Stimulated activated effector memory CD8-positive, alpha-beta T cell treated with anti-CD3 and anti-CD28 coated beads, Interleukin-12 subunit alpha, Interleukin-12 subunit beta, amount 100 ng/mL, for 72 hours (primary cell): ENCODE measurements at places on chromosomes 5 and 9.

- DNase-seq, result no peak
Observed at GRCh38 chr9:7405924-7406604, 393.5 kb downstream of the DMAC1 start.

GRCh38 chr9:112997236-112997941, 14.6 kb downstream of the ZNF883 start:
- no peak for DNase-seq

- DNase-seq, result no peak
Observed at GRCh38 chr9:72205513-72205912, 56.3 kb downstream of the GDA start.

DNA sequence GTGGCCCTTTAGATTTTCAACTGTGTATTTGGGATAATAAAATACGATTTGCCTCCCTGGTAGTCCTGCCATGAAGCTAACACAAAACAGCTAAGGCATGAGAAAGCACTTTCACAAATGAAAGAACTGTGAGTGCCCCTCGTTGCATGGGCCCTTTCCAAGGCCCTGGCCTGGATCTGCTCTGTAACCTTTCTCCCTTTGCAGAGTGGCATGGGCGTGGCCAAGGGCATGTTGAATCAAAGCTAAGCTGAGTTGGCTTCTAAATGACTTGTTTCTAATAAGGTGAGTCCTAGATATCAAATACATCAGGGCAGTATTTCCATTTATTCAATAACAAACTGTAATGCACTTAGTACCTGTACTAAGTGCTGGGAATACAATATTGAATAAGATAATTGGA, 78.7 kb upstream of the PTPN3 start:
- no peak for DNase-seq

- no peak for DNase-seq
Observed at GRCh38 chr5:112906637-112907036, 15.4 kb downstream of the REEP5 start.

DNA sequence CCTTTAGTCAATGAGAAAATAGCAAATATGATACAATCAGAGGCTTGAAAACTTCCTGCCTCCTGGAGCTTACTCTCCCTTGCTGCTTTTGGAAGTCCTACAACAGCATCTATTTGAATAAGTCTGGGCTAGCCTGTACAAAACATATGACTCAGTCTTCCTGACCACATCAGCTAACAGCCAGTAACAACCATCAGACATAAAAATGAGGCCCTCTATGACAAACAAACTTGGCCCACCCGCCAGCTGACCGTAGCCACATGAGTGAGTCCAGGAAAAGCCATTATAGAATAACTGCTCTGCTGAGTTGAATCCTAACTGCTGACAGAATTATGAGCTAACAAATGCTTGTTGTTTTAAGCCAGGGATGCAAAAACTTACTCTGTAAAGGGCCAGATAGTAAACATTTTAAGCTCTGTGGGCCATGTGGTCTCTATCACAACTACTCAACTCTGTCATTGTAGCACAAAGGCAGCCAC, 347.6 kb downstream of the PTPRD start:
- no peak for DNase-seq

DNA sequence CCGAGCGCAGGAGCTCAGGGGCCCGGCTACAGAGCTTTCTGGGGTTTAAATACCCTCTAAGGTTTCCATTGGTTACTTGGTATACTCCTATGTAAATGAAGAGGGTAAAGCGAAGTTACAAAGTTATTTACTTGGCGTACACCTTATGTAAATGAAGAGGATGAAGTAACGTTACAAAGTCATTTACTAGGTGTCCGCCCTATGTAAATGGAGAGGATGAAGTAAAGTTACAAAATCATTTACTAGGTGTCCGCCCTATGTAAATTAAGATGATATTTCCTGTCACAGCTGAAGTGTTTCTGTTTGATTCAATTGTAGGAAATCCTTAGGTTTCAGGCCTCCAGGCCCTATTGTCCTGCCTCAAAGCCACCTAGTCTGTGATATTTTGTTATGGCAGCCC, 358.2 kb downstream of the MTRR start:
- no peak for DNase-seq

GRCh38 chr5:141272906-141273305, 27.7 kb downstream of the PCDHB15 start:
- DNase-seq, result no peak

DNA sequence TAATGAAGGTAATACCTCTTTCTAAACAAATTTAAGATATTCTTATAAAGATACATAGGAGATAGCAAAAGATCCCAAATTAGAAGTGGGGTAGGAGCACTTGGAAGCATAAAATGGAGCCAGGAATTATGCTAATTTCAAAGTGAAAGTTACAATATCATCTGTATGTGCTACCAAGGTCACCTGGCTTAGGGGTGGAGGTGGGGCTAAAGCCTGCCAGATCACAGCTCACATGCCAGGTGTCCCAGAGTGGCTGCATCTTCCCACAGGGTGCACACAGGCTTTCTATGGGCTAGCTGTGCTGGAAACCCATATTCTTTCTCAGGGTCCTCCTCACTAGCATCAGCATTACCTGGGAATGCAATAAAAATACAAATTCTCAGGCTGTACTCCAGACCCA, 118.2 kb upstream of the TXNDC8 start:
- DNase-seq, result no peak

DNA sequence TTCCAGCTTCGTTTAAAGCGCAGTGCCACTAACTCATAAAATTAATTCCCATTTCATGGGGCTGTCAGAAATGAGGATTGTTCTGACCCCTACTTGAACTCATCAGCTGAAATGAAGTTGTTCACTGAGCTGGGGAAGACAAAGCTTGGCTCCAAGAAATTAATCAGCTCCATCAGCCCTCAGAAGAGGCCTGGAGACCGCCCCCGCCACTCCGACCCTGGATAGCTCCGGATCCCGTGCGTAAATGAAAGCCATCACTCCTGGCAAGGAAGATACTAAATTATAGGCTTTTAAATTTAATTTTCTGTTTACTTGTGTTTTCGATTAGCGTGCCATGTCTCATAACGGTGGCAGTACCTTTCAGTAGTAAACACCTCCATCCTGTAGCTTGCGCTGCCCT, 142.8 kb upstream of the IRX2 start:
- DNase-seq, result no peak

DNA sequence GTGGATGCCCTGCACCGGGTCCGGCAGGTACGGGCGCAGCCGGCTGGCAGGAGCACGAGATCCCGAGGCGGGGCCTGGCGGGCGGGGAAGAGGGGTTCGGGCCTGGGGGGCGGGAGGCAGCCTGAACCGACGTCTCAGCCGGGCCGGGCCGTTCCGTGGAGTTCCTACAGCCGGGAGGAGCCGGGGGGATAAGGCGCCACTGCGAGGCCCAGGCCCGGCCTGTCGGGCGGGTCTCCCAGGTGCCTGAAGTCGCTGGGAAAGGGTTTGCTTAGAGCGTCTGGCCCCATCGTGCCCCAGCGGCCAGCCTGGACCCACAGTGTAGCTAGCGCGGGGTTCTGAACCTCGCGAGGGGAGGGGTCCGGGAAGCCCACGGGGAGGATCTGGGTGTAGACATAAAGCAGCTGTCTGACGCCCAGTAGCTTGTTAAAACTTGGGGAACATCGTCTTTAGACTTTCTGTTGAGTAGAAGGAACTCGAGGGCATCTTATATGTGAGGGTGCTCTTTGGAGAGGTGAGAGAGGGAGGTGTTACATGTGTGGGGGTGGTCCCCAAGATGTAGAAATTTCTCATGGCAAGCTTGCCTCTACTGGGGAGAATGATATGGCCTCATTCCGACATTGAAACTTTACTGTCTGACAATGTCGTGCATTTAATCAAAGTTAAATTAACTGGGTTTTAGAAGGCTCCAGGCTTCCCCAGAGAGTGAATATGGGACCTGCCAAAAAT, 524 bp downstream of the FUBP3 start:
- DNase-seq, result no peak

- DNase-seq, result no peak
Observed at GRCh38 chr9:4084435-4084818, 215.4 kb downstream of the GLIS3 start.

- DNase-seq, result no peak
Observed at GRCh38 chr9:110655754-110656641, 12.6 kb upstream of the MUSK start.

DNA sequence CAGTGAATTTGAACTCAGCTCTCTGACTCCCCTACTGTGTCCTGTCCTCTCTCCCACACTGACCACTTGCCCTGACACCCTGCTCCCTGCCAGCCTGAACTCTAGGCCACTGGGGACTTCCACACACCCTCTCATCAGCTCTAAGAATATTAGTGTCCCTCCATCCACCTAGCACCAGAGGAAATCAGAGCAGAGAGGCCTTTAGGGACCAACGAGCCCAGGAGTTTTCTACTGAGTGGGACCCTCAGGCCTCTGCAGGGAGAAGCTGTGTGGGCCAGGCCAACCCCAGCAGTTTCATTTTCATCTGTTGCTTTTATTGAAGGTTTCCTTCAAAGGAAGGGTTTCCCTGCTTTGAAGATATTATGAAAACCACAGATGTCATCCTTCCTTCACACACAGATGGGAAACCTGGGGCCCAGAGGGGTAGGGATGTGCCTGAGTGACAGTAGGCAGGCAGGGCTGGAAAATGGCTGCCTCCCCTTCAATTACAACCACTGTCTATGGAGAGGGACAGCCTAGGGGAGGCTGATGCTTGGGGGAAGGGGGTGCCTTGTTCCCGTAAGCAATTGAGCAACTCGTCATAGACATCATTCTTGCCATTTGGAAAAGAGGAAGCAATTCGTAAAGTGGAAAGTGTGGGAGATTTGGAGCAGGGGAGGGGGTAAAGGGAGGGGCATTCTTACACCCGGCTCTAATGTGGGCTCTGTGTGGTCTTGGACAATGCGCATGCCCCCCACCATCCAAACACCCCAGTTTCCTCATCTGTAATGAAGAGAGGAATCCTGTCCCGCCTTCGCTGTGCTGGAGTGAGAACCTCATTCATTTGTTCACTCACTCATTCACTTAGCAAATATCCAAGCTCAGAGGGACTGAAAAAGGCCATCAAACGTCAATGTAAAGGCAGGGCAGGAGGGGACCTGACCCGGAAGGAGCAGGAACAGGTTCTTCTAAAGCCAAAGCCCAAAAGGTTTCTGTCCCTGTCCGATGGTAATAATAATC, 3.9 kb downstream of the GLIPR2 start:
- no peak for DNase-seq

DNA sequence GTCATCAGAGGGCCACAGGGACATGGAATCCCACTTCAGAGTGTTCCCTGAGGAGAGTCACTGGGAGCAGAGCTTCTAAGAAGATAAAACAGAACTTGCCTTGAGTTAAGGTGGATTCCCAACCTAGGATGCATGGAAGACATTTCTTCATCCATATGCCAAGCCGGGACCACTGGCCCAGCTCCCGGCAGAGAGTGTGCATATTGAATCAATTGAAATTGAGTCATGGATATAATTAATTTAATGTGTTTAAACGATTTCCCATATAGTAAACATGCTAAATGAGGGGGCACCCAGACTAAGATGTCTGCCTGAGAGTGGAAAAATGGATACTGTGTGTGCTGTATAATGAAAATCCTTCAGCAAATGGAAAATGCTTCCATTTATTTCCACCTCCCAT, 194.4 kb upstream of the TBC1D2 start:
- DNase-seq, result no peak

- DNase-seq, result no peak
Observed at GRCh38 chr9:4126996-4127395, 172.9 kb downstream of the GLIS3 start.

GRCh38 chr5:81070571-81071255, 110.5 kb downstream of the RASGRF2 start:
- DNase-seq, result no peak

DNA sequence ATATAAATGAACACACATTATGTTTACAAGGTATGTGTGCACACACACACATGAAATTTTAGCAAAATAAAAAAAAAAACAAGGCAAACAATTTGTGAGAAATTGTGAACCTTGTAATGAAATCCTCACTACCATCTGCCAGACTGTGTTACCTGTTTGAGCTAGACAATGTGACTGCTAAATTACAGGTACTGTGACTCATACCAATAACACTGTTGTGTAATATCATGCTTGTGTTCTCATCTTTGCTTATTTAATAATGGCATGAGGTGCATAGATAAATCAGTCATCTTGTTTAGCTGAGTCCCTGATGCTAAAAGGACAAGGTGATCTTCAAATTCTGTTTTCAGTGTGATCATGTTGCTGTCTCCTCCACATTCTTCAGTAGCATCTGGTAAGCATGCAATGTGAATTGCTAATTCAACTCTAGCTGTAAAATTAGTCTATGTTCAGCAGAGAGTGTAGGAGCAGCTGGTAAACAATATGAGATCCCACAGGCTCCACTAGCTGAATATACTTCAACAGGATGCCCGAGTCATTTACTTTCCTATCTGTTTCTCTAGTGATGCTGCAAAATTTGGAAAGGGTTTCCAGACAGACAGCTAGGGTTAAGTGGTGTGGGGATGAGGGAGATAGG, 966.3 kb upstream of the C9orf72 start:
- no peak for DNase-seq

DNA sequence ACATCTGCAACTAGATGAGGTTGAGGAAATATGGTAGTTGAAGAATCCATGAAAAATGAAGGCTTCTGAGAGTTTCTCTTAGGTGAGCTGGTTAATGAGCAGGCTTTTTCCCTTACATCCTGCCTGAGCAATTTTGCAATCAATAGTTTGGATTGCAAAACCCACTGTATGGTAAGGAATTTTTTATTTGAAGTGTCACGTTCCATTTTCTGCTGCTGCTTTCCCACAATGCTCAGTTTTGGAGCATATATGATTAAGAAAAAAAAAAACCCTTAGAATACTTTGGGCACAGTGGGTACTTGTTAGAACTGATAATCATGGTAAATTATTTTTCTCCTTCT, 144.2 kb downstream of the PCSK1 start:
- DNase-seq, result no peak

DNA sequence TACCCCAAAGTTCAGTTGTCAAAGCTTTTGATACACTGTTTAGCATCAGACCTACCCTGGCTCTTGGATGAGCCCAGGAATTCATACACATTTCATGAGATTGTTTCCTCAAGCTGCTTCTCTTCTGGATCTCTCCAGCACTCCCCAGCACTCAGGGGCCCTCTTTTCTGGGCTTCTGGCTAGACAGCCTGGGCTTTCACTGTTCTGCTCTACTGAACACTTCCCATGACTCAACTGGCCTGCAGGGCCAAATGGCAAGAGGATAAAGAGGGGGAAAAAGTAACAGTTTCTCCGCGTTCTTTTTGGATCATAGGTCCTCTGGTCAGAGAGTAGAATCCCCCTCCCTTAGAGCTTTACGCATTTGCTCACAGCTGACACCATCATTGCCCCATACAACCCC, 20.9 kb upstream of the LURAP1L start:
- no peak for DNase-seq

- no peak for DNase-seq
Observed at GRCh38 chr9:134655586-134656333, 14.2 kb downstream of the COL5A1 start.
